ENCODE measurements at places on chromosomes 5 and 9.

DNA sequence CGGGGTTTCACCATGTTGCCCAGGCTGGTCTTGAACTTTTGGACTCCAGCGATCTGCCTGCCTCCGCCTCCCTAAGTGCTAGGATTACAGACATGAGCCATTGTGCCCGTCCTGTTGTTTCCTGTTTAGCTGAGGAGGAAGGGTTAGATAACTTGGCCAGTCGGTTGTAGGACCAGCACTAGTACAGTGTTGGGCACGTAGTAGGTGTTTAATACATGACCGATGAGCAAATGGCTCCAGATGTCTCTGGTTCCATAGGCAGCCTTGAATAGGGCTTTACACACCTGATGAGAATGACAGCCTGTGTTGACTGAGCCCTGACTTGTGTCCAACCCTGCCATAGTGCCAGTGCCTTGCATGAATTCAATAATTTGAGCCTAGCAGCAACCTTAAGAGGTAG lies 1.8 kb downstream of the EHMT1 start:
- DNase-seq: no peak

GRCh38 chr9:111925784-111926183 lies 29.2 kb downstream of the UGCG start:
- DNase-seq: no peak

DNA sequence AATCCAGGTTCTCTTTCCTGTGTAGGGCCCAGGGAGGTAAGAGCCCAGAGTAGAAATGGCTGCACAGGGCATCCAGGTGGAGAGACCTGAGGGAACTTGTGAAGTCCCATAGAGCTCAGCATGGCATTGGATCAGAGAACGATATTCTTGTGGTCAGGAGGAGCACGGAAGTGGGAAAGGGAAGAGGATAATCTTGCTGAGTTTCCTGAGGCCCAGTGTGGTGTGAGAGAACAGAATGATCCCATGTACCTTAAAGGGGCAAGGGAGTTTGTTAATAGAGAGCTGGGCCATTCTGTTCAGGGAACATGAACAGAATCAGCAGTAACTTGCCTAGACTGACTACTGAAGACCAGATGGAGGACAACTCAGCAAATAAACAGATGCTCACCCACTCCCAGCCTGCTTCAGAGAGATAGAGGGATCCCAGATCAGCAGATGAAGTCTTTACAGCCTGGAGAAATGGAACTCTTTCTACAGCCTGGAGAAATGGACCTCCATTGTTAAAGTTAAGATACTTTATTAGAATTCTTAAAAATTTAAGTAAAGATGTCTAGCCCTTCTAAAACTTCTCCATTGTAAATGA lies 119.7 kb upstream of the ELL2 start:
- no peak for DNase-seq

DNA sequence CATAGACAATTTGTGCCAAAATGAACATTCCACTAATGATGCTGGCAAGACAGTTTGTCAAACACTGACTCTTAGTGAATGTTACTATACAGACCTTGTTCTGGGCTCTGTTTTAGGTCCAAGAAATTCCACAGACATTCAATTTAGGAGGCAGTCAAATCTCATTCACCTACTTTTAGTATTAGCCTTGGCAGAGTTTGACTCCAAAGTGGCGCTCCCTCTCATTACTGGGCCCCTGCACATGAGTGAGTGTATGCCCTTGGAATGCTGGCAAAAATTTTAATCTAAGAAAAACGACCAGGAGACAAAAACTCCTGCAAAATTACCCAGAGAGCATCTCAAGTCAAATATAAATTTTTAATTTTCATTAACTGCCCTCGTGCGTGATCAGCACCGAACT lies 94.9 kb upstream of the SLC27A6 start:
- no peak for DNase-seq

DNA sequence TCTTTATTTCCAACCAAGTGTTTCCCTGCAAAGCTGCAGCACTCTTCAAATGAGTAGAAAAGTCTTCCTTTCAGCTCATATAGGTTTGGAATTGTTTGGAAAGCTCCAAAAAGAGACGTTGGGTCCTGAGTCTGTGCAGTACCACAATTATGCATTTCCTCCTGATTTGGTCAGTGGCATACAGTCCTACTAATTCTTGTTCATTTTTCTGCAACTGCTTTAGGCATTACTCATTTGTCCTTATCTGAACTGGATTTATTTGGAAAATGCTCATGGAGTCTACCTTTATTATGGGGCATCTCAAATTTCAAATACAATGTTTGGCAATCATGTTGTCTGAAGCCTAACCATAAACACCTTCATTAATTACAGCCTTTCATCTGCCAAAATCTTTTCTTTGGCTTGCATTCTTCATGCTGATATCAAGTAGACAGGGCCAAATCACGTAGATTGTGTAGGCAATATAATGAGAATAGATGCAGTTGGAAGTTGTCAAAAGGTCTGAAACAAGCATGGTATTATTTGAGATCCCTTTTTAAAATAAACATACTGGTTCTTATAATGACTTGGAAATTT lies 232.8 kb downstream of the TLE1 start:
- DNase-seq: no peak

DNA sequence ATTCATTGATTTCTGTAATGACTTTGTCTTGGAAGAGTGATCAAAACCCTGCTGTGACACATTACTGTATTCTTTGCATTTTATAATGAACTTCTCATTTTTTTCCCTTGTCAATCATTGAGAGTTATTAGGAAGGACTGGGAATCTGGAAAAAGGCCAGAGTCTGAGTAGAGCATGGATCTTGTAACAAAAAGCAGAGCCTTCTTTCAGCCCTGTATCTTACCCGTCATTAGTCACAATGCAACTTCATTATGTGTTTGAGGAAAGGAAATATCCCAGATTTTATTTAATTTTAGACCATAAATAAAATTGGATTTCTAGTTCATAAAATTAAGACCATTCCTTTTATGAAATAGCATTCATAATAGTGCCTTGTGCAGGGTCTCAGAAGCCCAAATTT lies 131.4 kb downstream of the ARHGEF28 start:
- DNase-seq: no peak

DNA sequence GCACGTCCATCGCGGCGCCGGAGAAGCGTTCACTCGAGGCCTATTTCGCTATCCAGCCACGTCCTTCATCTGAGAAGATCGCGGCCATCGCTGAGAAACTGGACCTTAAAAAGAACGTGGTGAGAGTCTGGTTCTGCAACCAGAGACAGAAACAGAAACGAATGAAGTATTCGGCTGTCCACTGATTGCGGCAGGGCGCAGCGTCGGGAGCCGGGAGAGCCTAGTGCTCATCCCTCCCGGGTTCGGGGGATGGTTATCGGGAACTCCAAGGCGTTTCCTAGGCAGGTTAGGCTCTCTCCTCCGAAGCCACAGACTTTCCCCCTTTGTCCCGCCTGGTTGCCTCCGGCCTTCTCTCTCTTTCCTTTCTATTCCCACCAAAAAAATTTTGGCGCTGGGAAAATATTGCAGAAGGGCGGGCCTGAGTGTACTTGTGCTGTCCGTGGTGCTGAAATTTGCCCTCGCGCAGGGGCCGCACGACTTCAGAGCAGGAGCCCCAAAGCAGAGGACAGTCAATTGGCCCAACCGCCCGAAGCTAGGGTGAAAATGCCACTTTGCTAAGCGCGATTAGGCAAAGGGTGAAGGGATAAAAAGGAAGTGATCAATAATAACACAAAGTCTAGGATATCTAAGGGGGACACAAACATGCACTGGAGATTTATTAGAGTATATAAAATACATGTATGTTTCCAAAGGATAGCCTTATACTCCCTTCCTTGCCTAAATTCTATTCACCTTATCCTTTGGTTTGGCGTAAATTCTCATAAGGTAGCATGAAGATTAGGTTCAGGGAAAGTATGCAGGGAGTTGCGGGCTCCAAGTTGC lies 1.8 kb downstream of the POU4F3 start:
- DNase-seq: peak; percentile 62

DNA sequence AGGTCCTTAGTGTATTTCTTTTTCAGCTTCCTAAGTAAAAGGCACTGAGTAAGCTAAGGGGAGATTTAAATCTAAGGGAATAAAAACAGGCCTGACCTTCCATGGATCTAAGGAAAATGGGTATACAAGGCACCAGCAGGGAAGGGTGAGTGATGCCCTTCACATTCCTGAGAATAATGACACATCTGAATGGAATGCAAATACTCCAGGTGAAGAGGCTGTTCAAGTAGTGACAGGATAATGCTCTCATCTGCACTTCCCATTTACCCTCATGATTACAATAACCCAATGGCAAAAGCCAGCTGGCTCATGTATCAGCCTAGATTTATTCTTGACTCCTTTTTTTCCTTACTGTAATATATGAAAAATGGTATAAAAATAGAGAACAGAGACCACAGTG lies 216.2 kb upstream of the ACTBL2 start:
- DNase-seq: no peak

DNA sequence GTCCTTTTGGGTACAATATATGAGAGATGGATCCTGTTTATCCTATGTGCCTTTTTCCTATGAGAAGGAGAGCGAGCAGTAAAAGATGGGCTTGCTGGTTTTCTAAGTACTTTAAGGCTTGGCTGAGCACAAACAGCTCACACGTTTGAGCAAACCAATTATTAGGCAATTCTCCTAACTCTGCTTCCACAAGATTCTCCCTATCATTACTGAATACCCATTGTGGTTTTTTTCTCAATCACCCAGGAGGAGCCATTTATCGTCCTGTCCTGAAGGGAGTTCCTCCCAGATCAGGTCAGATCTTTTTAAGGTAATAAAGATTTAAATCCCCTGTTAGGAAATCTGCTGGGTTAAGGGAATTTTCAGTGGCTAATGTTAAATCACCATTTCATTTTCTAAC lies 19.4 kb upstream of the C1QTNF3 start:
- no peak for DNase-seq

DNA sequence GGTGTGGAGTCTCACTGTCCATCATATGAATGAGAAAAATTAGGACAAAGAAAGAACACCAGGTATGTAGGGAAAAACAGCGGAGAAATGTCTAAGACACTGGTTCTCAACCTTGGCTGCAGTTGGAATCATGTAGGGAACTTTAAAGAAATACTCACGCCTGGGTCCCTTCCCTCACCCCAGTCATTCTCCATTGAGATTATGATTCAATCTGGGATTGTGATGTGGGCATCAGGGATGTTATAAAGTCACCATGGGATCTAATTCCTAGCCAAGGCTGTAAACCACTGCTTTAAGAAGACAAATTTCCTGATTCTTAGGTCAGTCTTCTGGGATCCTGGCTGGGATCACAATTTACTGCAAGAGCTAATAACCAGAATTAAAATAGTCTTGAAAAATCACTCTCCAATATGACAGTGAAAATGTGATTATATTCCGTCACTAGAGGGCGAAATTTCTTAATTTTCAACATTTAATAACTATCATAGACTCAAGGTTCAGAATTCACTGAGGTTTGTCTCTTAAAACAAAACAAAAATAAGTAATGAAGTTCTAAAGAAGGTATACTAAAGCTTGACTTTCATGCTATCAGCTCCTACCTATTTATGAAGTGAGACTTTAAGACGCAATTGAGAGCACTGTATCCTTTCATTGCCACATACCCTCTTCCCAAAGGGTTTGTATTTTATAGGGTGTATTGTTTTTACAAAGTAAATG lies 60.5 kb downstream of the GLDC start:
- DNase-seq: no peak

DNA sequence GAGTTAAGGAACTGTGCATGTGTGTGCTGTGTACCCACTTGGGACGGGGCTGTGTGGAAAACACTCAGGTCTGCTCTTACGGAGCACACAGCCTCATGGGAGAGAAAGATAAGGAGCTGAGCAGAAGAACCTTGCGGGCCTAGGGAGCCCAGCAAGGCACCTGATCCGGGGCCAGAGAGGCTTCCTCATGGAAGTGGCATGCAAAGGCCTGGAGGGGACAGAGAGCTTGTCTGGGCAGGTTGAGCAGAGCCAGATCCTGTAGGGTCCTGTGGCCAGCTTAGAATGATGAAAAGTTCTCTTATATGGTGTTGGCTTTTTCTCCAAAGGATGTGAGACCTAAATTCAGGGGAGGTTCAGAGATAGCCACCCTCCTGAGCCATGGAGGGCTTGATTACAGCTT lies 45.2 kb downstream of the NEK6 start:
- DNase-seq: no peak

- DNase-seq: no peak
These were observed 45.2 kb upstream of the RAD23B start for GRCh38 chr9:107237873-107238272.

DNA sequence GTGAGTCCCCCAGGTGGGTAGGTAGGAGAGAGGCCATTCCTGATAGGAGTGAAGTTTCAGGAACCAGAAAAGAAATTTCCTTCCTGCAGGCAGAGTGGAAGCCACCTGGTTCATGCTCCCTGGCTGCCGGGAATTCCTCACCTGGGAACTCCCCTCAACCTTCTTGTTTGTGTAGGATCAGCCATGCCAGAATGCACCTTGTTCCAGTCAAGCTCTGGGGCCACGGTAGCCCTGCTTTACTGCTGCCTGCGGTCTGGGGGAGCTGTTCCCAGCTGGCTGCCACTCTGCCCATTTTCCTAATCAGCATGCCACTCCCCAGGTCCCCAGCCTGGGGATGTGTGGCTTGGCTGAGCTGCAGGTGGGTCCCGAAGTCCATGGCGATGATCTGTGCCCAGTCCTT lies 18.7 kb upstream of the B4GALT1 start:
- DNase-seq: no peak

DNA sequence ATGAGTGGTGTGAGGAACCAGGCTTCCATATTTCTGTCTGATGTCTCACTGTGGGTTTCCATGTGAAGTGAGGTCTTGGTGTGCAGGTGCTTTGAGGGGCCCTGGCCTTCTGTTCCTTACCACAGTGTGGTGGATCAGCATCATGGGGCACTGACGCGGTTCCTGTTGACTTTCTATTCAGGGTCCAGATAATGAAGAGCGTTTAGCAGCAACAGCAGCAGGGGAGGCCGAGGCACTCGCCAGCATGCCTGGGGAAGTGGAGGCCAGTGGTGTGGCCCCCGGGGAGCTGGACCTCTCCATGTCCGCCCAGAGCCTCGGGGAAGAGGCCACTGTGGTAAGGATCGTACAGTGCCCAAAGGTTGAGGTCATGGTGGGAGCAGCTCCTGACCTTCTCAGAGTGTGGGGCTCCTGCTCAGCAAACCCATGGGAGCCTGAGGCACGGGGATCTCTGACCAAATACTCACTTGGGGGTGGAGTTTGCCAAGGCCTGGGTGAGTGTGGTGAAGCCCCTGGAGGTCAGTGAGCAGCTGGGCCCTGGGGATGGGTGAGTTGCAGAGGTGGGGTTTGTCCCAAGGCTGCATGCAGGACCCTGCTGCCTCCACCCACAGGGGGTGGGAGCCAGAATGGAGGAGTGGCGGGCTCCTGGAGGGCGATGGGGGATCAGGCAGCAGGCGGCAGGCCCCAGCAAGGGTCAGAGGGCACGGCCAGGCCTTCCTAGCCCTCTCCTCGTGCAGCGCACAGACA lies 61.2 kb downstream of the COL15A1 start:
- DNase-seq: no peak

GRCh38 chr5:138186002-138186447 lies 7.1 kb downstream of the KIF20A start:
- no peak for DNase-seq

DNA sequence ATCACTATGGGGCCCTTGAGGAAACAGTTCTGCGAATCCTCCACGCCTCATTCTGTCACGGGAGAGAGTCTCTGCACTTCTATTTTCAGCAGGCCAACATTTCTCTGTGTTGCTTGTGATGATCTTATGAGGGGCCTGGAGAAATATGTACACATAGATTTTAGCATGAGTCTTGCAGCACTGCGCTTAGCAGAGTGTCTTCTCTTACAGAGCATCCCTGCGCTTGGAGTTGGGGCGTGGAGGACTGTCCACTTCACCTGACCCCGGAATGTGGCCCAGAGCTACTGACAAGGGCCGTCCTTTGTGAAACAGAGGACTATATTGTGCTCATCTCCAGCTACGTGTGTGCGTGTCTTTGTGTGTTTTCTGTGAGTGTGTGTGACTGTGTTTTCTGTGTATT lies 428.2 kb upstream of the IRX4 start:
- no peak for DNase-seq

Data from stimulated activated effector memory CD8-positive, alpha-beta T cell treated with anti-CD3 and anti-CD28 coated beads, Interleukin-12 subunit alpha, Interleukin-12 subunit beta, amount 100 ng/mL, for 72 hours (primary cell).